ENCODE measurements at places on chromosomes 16 and 17.

GRCh38 chr16:81583893-81584631 lies 139.5 kb downstream of the CMIP start:
- DNase-seq, result no peak

DNA sequence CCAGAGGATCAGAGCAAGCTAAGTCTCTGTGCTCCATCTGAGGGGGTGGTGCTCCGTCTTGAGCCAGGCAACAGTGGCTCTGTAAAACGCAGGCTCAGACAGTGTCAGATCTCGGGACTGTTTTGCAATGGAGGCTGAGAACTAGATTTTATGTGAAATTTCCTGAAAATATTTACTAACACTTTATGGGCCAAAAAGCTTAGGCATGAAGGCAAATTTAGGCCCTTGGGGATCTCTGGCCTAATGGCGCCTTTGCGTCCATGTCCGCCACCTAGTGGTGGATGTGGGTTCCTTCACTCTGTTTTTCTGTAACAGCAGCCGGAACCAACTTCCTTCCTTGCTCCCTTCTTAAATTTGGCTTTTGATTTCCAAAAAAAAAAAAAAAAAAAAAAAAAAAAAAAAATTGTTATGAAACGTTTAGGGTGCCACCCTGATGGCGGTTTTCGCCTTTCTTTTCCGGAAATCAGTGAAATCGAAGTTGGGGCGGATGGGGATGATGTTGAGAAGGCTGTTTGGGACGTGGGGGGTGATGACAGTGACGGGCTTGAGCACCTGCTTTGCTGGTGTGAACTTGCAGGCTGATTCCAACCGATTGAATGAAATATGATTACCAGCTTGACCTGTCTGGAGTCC lies 14.0 kb upstream of the ELAC2 start:
- DNase-seq, result peak; percentile 20

DNA sequence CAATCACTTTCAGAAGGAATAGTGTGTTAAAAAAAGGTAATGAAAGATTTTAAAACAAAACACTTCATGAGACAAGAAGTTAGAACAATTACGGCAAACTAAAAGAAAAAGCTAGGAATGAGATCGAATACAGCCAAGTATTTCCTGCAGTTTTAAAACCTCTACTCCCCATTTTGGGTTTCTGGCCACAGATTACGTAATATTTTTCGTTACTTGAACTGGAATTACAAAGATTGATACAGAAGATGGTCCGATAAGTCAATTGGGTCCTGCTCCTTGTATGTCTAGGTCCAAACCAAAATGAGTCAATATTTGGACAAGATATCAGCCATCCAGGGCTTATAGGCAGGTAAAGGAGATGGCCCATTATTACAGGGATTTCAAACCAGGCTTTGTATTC lies 52.2 kb downstream of the SIAH1 start:
- no peak for DNase-seq

DNA sequence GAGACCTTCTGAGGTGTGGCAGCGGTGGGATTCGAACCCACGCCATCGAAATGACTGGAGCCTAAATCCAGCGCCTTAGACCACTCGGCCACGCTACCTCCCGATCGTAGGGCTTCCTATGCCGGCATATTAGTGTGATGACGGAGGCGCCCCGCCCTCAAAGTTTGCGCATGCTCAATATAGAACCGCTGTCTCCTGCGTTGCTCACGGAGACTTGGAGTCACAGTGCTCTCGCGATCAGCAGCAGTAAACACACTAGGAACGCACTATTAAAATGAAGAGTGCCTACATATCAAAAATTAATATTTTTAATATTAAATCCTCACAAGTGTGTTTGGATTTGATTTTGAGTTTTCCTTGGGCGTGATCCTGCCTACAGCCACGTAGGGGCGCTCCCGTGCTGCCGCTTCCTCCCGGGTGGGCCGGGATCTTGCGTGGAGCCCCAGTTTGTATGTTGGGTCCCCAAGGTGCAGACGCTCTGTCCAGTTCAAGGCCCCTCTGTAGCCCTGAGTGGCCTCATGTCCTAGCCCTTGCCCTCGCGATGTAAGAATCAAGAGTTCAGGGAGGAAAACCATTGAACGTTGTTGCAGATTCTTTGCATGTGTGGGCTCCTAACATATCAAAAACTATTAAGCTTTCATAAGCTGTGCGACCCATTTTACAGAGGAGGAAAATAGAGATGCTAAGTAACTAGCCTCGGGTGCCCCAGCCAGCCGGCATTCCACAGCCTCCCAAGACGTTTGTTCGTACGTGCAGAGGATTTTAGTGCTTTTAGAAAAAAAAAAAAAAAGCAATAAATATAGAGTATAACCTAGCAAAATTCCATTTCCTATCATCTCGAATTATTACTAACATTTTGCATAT lies 10.2 kb upstream of the EEF2K start:
- DNase-seq, result peak; percentile 96

DNA sequence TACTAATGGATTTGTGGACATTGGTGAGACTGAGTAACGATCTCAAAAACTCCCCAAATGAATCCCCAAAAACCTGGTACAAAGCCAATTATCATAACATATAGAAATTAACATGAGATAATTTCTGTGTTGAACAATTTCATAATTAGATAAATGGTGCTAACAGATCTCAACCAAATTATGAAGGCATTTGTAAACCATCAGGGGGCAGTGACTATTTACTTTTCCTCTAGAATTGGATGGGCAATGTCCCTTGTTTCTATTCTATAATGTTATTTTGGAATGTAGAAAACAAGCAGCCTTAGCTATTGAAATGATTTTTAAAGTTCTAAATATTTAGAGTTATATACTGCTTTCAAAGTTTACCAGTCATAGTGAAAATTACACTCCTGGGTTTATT lies 57.8 kb downstream of the MYH10 start:
- DNase-seq, result no peak

GRCh38 chr17:4412933-4413831 lies 20.6 kb upstream of the SPNS3 start:
- DNase-seq, result peak; percentile 86

- DNase-seq, result no peak
Observed at GRCh38 chr17:45135978-45136791, 698 bp downstream of the ACBD4 start.

DNA sequence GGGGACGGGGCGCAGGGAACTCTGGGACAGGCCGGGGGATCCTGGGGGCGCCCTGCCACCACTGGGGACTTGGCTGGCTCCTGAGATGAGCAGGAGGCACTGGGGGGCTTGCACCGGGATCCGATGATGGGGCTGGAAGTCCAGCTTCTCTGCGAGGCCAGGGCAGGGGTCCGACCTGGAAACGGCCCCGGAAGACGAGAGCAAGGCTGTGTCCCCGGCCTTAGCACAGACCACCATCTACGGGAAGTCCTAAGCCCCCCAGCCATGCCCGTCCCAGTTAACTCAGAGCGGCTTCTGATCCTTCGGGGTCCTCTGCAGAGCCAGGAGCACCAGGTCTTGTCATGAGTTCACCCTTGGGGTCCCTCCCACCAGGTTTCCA lies 573 bp downstream of the CDT1 start:
- DNase-seq, result no peak

DNA sequence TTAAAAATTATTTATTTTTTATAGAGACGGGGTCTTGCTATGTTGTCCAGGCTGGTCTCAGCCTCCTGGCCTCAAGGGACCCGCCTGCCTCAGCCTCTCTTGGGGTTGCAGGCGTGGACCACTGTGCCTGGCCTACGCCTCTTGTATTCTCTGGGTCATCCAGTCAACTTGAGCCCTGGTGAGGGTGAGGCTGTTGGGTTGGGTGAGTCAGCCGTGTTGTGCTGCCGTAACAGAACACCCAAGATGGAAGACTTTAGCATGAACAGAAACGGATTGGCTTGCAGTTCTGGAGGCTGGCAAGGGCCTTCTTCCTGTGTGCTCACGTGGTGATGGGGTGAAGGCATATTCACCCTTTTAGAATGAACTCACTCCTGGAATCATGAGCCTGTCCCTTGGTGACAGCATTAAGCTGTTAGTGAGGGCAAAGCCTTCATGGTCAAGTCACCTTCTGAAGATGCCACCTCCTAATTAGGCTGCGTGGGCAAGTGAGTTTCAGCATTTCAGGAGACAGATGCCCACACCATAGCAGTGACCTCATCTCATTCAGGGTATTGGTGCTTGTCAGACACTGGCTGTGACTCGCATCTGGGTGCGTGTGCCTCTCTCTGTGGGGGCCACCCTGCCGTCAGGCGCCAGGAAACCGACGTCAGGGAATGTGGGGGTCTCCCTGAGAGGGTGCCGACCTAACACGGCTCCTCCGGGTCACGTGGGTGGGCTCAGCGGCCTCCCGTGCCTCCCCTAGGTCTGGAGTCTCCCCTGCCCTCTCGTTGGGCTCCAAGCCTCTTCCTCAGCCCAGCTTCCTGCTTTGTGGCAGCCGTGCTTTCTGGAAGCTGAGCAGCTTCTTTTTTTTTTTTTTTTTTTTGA lies 49.8 kb downstream of the WDR45B start:
- no peak for DNase-seq

DNA sequence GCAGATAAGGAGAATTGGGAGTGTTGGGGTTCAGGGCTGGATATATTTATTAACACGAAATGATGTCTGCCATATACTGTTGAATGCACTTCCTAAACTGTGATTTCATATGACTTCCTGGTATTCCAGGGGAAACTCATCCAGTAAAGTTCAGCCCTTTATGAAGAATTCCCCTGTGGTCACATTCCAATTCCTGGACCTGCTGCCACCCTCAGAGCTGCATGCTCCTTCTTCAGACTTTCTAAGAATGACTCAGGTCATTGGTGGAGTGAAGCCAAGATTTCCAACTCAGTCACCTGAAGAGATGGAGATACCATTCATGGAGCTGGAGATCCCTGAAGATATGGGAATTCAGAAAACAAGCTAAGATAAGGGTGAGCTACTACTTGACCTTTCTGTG lies 114.2 kb upstream of the TMEM97 start:
- no peak for DNase-seq

DNA sequence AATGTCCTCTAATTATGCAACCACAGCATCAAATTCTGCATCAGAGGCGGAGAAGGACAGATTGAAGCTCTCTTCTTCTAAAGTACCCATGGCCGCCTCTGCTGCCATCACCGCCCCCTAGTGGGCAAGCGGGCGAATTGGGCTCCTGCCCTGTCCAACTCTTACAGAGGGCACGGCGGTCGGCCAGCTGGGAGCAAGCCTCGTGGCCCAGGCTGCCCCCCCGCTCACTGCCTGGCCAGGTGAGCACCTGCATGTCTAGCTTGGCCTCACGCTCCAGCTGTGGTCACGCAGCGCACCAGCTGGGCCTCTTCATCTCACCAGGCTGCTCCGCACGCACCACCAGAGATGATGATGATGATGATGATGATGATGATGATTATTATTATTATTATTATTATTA lies 146.1 kb upstream of the TOM1L1 start:
- DNase-seq, result no peak

DNA sequence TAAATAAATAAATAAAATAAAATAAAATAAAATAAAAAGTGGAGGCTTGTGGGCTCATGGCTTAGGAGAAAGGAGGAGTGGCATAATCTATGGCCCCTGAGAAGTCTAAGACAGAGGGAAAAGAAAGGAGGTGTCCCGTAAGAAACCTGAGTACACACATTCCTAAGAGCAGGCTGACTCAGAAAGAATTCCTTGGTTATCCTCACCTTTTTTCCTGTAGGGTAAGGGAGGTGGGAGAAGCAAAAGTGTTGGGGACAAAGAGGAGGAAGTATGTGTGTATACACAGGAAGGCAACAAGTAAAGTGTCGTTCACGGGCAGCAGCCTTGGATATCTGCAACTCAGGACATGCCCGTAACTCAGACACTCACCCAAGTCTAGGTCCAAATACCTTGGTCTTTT lies 29.3 kb downstream of the MARF1 start:
- DNase-seq, result no peak

GRCh38 chr17:80447790-80448189 lies 28.6 kb downstream of the NPTX1 start:
- DNase-seq, result no peak

GRCh38 chr17:3801792-3802191 lies 804 bp upstream of the ITGAE start:
- no peak for DNase-seq

DNA sequence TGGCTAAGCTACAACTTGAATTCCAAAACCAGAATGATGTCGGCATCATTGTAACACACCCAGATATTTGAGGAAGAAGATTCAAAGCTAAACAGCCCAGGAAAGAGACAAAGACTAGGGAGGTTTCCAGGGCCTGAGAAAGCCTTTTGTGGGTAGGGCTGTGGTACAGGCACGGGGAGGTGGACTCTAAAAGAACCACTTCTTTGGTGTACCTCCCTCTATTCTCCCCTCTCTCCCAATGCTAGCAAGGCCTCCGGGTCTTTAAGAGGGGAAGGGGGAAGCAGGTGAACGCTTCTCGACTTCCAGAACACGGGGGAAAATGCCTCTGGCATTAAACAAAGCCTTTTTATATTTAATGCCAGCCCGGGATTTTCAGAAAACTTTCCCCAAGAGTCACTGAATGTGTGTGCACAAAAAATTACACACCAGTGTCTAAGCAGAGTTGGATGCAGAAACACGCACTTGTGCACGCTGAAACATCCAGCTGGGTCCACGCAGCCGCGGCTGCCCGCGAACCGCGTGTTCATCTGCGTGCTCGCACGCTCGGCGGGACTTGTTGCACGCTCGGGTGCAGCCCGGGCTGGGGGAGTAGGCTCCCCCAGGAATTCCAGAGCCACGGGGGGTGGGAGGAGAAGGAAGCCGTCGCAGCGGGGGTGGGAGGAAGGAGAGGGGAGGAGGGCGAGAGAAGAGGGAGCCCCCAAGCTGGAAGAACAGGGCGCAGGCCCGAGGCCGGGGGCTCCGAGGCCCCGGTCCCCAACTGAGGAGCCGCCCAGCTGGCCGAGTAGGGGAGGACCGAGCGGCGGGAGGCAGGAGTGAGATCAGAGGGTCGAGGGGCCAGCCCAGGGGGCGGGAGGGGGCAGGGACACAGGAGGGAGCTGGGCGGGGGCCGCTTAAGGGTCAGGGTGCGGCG lies 20.1 kb upstream of the ZNF423 start:
- DNase-seq, result no peak

DNA sequence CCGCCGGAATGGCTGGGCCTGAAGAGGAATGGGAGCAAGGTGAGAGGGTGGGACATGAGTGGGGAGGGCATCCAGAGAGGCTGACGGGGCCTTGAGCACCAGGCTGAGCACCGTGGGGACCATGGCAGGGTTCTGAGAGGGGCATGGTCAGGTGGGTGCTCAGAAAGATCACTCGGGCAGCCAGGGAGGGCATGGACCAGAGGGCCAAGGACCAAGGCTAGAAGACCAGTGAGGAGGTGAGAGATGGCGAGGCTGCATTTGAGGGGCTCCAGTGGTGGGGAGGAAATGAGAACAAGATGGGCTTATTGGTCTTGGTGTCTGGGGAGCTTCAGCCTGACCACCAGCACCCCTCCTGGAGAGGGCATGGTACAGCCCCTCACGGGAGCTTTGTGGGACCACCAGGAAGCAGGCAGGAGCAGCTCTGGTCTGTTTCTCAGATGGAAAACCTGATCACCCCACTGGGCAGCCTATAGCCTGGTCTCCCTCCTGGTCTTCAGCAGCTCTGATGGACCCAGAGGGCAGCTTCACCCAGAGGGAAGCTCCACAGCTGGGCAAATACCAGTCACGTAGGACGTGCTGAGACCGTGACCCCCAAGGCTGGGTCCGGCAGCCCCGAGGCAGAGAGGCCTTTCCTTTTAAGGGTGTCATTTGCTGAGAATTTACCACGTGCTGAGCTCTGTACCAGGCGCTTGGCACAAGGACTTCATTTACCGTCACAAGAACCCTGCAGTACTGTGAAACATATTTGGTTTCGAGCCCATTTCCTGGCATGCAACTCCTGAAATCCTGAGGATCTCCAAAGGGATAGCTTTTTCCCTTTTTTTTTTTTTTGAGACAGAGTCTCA lies 11.4 kb upstream of the NCBP3 start:
- DNase-seq, result no peak

- no peak for DNase-seq
Observed at GRCh38 chr17:82568997-82569393, 49.5 kb downstream of the FOXK2 start.

All from NCI-H2227 treated with DMSO at 0.1 percent for 48 hours (cell line).